ENCODE measurements at places on chromosomes 5 and 9.

- peak; percentile 80 for DNase-seq
These were observed at the start of gene P4HA2 for GRCh38 chr5:132227485-132228240. Gene P4HA2, minus strand, starts transcription at chr5:132227853. Its CDS starts 9,227 bp downstream, at chr5:132218626.

- no peak for DNase-seq
These were observed 26.2 kb downstream of the SHB start for GRCh38 chr9:38042626-38043357.

GRCh38 chr5:9713959-9714586, 83.9 kb upstream of the TAS2R1 start:
- no peak for DNase-seq

DNA sequence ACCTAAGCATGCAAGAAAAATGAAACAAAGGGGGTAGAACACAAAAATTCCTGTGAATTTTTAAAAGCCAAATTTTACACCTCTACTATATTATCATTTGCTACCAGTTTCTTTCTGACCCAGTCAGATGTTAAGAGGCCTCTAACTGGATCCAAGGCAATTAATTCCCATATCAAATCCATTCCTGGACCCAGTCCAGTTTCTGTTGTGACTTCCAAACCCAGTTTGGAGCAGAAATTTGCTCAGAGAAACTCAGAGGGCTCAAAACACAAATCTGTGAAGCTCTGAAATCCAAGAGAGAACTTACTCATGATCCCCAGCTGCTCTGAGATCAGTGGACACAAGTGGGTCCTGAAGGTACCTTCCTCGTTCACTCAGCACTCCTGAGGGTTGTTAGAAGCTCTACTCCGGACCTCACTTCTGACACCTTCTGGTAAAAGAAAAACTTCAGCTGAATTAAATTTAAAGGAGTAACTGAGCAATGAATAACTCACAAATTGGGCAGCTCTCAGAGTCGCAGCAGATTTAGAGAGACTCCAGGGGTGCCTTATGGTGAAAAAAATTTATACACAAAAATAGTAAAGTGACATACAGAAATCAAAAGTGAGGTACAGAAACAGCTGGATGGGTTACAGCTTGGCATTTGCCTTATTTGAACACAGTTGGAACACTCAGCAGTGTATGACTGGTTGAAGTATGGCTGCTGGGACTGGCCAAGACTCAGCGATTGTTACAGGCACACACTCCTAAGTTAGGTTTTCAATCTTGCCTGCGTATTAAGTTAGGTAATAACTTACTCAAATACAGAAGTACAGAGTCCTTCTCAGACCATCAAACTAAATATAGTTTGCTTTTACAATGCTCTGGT, 32.4 kb downstream of the INSL4 start:
- DNase-seq: peak; percentile 13

- DNase-seq: no peak
These were observed 28.1 kb downstream of the IL33 start for GRCh38 chr9:6243746-6244145.

DNA sequence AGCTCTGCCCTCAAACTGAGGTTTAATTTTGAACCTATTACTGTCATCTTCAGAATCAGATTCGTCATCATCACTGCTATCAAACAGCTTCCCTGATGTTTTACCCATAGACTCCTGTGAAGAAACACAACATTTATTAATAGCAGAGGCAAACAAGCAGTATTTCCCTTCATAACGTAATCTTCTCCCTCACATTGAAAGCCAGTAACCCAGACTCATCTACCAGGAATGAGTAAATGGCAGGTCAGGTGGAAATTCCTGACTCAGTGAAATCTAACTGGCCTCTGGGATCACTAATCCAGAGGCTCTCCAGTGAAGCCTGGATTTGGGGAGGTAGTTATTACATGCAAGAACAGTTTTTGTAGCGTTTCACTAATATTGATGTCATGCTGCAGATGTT, 14.6 kb downstream of the NOL8 start:
- no peak for DNase-seq

DNA sequence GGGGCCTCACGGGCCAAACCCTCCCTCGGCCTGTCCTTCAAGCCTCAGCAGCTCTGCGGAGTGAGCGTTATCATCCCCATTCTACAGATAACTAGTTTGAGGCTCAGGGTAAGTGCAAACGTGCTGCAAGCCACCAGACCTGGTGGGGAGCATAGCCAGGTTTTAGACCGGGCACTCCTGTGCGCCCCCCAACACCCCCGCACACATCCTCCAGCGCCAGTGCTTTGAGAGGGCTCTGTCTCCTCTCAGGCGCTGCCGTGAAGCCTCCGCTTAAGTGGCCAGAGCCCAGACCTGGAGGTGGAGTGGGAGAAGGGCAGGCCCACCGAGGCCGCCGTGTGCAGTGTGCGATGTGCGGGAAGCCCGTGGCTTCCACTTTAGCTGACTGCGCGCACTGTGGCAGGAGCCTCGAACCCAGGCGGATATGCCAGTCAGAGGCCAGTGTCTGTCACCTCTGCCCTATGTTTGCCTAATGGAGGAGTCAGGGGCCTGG, 1.6 kb upstream of the MGAT1 start:
- DNase-seq: no peak
